ENCODE measurements at places on chromosomes 6 and 20.

- DNase-seq, result no peak
These were observed 10.1 kb upstream of the SRC start for GRCh38 chr20:37335642-37336368.

DNA sequence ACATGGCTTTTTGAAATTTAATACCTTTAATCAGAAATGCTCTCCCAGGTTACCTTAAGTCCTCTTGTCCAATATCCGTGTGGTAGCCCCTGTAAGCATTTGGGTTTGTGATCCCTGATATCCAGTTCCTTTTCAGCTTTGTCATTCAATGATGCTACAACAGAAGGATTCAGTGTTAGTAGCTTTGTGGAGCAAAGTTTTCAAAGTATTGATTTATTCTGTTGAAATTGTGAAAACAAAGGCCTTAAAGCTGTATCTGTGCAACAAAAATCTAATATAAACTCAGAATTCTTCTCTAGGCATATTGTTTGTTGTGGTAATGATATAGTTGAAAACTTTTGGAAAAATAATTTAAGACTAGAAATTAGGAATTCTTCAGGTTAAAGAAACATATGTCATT is 91.9 kb downstream of the ADGRB3 start:
- no peak for DNase-seq

DNA sequence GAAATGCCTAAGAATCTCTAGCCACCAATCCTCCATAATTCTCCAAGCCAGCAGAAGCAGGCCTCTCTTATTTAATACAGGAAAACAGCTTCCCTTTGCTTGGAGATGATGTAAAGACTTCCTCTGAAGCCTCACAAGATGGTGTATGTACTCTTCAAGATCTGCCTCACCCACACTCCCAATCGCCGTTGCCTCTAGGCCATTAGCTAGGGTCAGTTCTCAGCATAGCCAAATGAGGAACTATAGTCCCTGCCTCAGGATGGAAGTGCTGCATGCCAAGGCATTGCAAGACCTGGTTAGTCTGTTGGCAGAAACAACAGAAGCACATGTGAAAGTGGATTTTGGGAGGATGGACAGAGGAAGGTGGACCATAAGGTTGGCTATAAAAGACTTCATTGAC is 139.1 kb downstream of the SCML4 start:
- DNase-seq, result no peak

DNA sequence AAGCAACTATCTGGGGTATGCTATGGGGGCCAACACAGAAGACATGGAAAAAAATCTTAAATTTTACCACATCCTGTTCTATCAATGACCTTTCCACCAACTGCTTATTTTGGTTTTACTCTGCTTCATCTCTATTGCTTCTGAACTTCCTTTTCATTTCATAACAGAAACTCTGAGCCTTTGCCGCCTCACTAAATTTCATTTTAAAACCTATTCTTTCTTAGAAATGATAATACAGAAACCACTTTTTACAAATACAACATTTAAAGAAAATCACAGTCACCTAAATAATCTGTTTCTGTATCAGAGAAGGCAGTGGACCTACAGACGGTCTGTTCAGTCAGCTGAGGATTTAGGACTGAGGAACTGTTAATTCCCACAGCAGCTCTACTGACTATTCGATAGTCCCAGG is 117.5 kb downstream of the KCNQ5 start:
- no peak for DNase-seq

- no peak for DNase-seq
These were observed 90.7 kb downstream of the CDC5L start for GRCh38 chr6:44478158-44478557.

DNA sequence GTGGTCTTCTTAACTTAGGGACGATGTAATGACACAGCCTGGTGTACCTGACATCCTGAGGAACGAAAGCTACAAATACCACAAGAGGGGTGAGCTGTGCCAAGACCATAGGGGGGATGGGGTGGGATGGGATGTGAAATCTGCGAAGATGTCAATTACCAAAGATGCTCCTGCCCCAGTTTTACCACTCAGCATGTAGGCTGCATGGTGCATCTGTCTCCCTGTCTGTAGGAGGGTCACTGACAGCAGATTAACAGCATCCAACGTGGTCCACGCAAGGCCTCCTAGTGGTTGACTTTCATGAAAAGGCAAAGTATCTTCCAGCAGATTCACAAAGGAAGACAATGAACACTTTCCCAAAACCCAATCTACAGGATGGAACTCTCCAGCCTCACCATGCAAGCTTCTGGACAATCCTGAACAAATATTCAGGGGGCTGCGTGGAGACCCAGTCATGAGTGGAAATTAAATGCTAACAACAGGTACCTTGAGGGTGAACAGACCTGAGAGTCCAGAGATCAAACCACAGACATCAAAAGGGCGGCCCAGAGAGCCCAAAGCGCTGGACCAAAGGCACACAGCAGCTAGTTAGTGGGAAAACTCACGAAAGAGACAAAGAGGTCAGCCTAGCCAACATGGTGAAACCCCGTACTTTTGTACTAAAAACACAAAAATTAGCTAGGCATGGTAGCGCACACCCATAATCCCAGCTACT is 44.4 kb downstream of the ZMYND8 start:
- DNase-seq, result no peak

DNA sequence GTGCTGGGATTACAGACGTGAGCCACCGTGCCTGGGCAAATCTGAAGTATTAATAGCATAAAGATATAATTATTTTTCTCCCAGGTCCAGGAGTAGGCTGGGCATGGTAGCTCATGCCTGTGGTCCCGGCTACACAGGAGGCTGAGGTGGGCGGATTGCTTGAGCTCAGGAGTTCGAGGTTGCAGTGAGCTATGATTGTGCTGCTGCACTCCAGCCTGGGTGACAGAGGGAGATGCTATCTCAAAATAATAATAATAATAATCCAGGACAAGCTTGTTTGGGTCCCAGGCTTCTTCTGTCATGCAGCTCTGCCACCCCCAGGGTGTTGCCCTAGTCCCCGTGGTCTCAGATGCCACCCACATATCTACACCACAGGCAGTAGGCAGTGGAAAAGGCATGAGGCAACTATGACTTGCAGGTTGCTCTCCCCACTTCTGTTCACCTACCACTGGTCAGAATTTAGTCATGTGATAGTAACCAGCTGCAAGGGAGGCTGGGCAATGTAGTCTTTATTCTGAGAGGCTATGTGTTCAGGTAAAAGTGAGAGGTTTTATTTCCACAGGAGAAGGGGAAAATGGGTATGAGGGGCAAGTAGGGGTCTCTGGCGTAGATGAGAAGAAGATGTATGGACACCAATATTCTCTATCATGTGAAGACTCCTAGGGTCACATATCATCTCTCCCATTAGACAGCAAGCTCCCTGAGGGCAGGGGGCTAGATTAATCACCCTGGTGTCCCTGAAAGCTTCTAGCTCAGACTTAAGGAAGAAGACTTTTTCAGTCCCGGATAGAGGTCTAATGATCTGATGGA is 25.7 kb downstream of the TCF15 start:
- no peak for DNase-seq

DNA sequence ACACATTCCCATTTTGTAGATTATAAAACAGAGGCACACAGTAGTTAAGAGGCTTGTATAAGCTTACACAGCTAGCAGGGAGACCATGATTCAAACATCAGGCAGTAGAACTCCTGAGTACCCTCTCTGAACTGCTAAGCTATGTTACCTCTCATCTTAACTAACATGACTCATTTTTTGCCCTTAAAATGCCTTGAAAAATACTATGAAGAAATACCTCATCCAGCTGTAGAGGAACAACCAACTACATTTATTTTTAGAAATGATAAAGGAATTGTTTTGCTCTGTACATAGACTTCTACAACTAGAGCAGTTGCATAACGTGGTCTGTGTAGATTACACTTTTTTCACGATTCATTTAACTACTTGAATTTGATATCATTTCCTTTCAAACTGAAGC is 102.1 kb downstream of the FLRT3 start:
- DNase-seq, result no peak

DNA sequence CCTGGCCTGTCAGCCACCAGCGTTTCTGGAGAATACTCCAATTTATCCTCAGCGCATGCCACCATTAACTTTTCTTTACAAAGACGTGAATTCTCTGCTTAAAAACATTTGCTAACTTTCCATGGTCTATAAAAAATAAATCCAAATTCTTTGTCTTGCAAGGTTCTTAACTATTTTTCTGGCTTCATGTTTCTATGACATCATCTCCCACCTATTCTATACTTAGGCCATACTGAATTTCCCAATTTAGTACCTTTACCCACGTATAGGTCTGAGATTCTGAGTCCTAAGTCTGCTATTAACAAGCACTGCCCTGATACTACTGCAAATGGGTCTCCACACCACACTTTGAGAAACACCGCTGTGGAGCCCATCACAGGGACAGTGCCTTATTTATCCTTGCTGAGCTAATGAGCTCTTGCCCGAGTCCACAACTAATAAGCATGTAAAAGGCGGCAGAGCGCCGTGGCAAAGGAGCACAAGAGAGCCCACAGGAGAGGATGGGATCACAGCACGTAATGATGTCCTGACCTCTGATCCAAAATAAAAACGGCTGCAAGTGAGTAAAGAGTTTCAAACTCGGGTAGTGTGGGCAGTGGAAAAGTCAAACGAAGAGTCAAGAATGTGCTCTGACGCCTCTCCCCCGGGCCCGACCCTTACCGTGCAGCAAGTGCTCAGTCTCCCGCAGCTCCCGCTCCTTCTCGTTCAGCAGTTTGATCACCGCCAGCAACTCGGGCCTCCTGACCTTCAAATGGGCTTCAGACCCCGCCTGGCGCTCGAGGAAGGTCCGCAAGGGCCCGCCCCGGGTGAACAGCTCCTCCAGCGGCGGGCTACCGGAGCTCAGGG is 519 bp downstream of the MTRF1L start:
- no peak for DNase-seq

DNA sequence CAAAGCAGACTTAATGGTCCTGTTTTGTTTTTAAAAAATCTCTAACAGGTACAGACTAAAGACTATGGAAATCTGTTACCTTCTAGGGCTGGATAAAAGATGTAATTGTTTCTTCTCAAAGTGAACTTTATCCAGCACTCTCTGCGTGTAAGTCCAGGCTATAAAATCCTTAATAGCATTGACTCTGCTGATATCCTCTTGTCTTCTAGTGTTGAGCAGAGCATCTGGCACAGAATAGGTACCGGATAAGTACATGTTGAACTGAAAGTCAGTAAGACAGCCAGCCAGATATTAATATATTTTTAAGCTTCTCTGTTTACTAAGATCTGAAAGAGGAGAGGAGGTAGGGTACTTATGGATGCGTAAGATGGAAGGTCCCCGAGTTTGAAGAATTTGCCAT is 262.3 kb downstream of the TBC1D7 start:
- DNase-seq, result no peak

GRCh38 chr6:126945812-126946360 is 172.6 kb upstream of the RSPO3 start:
- DNase-seq, result no peak

GRCh38 chr20:43830883-43831282 is 83.8 kb upstream of the TOX2 start:
- no peak for DNase-seq

DNA sequence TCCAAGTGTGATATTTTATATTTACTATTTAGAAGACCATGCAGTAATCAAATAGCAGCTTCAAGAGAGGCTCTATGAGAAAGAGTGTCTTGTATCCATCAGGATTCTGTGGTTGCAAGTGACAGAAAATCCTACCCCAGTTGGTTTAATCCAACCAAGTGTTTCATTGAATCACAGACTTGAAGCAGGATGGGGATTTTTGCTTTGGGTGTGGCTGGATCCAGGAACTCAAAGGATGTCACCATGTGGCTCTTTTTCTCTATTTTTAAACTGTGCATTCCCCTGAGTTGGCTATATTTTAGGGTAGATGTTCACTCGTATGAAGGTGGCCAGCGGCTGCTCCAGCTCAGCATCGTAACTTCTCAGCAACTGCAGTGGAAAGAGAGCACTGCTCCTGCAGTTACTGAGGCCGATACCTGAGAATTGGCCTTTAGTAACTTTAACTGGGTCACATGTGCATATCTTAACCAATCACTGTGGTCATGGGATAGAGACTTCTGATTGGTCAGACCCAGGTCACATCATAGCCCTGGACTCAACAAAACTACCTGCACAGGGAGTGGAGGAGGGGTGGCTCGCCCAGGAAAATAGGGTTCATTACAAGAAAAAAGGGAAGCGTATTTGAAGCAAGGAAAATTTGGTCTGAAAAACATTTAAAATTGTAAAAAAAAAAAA is 396.1 kb upstream of the SULF2 start:
- DNase-seq, result no peak

DNA sequence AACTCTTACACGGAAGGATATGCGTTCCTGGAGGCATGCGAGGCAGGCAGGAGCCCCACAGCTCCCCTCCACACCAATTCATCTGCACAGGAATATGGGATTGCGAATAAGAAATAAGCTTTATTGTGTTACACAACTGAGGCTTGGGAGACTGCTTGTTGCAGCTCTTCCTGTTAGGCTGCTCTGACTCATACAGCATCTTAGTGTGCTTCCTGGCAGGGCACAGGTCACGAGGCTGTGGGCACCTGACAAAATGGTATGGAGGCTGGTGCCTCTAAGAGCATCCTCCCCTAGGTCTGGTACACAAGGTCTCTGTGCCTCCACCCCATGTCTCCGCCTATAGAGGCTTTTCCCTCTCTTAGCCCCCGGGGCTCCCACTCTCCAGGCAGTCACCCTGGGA is 6.8 kb downstream of the SLC22A3 start:
- DNase-seq, result no peak

- no peak for DNase-seq
These were observed 44.9 kb upstream of the BCAS1 start for GRCh38 chr20:54115172-54115854.

GRCh38 chr6:134446218-134446848 is 128.4 kb upstream of the SGK1 start:
- DNase-seq, result no peak

- DNase-seq, result no peak
These were observed 9.2 kb upstream of the C6orf141 start for GRCh38 chr6:49541210-49541724.

GRCh38 chr6:47073125-47074110 is 31.3 kb upstream of the ADGRF1 start:
- DNase-seq, result no peak

- DNase-seq, result no peak
These were observed 174.0 kb downstream of the THBS2 start for GRCh38 chr6:169079650-169080049.
